ENCODE measurements at places on chromosomes 3 and 15.

DNA sequence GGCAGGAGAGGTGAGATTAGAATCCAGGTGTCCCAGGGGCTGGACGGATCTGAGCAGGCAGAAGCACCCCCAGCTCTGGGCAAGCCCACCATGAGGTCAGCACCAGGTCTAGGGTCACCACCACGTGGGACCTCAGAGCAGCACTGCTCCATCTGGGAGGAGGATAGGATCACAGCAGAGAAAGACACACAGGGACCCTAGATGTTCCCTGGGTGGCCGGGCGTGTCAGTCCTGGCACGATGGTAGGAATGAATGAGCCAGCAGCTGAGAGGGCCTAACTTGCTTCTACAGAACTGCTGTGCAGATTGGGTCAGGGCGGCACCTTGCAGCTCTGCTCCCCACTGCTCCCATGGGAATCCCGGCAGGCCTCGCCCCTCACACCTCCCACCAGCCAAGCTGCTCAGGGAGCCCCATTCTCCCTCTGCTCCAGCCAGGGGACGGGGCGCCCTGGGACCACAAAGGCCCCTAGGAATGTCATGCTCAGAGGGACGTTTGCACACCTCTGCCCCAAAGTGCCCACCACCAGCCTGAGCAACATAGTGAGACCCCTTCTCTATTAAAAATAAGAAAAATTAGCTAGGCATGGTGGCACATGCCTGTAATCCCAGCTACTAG is 66.3 kb downstream of the ZNF445 start:
- no peak for DNase-seq

GRCh38 chr3:53109190-53109589 is 21.0 kb downstream of the RFT1 start:
- DNase-seq: no peak

GRCh38 chr3:139111392-139112229 is 66.9 kb upstream of the PRR23C start:
- peak; percentile 74 for DNase-seq

DNA sequence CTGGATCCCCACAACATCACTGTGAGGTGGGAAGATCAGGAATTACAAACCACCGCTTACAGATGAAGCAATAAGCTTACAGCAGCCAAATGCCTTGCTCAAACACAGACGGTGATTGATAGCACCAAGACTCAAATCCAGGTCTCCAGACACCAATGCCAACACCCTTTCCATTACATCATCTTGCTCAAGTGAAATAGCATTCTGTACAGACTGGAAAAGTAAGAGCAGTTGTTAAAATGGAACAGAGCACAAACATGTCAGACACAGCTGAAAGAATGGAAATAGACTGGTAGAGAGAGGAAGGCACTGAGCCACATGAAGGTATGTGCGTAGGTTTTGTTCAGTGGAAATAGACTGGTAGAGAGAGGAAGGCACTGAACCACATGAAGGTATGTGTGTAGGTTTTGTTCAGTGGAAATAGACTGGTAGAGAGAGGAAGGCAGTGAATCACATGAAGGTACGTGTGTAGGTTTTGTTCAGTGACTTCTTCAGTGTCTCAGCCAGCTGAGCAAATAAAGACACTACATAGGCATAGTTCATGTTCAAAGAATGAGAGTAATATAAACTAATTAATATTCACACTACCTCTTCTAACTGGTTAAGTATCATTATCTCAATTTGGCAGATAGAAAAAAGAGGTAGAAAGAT is 15.6 kb downstream of the CLDN1 start:
- no peak for DNase-seq

GRCh38 chr3:191051037-191051436 is 148.0 kb upstream of the OSTN start:
- DNase-seq: no peak

- no peak for DNase-seq
Measured at GRCh38 chr15:69561071-69561784, 108.6 kb downstream of the RPLP1 start.

GRCh38 chr3:7682822-7683229 is 818.8 kb upstream of the LMCD1 start:
- no peak for DNase-seq

DNA sequence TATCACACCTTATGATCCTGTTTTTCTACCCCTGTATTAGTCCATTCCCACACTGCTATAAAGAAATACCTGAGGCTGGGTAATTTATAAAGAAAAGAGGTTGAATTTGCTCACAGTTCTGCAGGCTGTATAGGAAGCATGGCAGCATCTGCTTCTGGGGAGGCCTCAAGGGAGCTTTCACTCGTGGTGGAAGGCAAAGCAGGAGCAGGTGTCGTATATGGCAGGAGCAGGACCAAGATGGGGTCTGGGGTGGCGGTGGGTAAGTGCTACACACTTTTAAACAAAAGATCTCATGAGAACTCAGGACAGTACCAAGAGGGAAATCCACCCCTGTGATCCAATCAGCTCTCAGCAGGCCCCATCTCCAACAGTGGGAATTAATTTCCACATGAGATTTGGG is 15.4 kb upstream of the SCAP start:
- no peak for DNase-seq

- no peak for DNase-seq
Measured at GRCh38 chr15:25055356-25056068, 100.7 kb downstream of the SNRPN start.

DNA sequence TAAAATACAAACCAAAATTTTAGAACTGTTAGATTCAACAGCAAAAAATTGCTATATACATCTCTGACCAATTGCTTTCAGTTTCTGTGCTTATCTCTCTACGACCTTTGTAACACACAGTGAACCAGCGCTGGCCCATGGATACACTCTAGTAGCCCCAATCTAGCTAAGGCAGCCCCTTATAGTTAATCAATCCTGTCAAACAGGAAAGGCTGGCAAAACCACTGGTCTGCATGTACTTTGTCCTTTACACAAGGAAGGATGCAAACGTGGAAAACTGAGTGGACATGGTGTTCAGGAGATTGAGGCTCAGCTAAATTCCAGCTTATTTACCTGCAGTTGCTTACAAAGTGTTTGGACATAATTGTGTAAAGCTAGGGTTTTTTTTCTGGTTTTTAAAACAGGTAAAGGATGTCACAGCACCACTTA is 25.9 kb downstream of the ADGRG7 start:
- DNase-seq: no peak

DNA sequence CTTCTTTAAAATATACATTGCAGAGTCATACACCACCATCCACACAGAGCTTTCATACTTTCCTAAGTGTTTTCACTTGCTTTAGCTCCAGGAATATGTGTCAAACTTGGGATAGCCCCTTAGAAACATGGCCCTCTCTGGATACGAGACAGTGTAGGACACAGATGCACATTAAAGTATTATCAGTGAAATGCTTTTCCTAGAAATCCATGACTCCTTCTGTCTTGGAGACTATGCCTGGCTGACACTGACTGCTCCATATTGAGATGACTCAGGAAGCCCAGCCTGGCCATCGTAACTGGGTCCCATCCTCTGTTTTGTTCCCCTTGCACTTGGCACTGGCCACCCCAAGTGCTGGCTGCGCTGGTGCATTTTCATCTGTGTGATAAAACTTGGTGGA is 204.8 kb downstream of the PDZRN3 start:
- no peak for DNase-seq

DNA sequence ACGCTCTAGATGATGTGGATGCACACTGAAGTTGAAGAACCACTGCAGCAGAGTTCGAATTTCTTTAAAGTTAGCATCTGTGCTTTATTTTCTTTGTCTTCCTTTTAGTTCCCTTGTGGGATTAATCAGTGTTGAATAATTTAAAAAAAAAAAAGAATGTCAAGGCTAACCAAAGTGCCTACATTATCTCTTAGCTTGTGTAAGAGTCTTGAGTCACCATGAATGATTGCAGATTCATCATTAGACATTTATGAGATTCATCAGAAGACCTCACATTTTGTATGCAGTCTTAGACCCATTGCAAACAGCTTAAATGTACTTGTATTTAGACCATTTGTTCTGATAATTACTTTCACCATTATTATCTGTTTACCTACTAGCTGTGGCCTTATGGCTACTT is 182.2 kb downstream of the FNDC3B start:
- DNase-seq: no peak

GRCh38 chr3:61613666-61614065 is 52.3 kb downstream of the PTPRG start:
- DNase-seq: no peak

- DNase-seq: no peak
Measured at GRCh38 chr15:39587096-39587721, 6.3 kb downstream of the THBS1 start.

GRCh38 chr3:187669675-187670504 is at the start of gene SST:
Gene SST (minus strand): TSS chr3:187670394. CDS start chr3:187670291, 103 bp downstream.
- peak; percentile 77 for DNase-seq

- DNase-seq: peak; percentile 54
Measured at GRCh38 chr15:33309602-33310276, 1.0 kb upstream of the RYR3 start.

DNA sequence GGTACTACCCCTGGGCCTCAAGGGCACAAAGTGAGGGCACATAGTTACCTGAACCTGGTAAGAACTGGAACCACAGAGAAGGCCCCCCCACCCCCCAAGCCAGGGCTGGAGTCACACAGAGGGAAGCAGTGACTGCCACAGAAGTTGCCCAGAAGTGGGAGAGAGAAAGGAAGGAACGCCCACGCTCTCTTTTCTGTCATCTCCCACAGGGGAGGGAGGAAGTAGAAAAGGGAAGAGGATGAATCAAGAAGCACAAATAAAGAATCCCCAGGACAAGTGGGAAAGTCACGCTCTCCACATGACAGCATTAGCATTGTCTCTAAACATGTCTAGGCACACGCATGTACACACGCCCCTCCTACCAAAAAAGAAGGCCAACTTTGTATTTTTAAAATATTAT is 114.7 kb upstream of the FRMD4B start:
- no peak for DNase-seq

GRCh38 chr3:113166357-113166718 is 45.0 kb upstream of the BOC start:
- DNase-seq: no peak
